ENCODE measurements at places on chromosomes 2 and 18. TPM values are rescaled to one million over a fixed set of nuclear protein-coding genes. Genes with fewer than 3 reads are reported as not detected.
A peak's percentile ranks its signal among the peaks of the same experiment; 100 is the strongest.

DNA sequence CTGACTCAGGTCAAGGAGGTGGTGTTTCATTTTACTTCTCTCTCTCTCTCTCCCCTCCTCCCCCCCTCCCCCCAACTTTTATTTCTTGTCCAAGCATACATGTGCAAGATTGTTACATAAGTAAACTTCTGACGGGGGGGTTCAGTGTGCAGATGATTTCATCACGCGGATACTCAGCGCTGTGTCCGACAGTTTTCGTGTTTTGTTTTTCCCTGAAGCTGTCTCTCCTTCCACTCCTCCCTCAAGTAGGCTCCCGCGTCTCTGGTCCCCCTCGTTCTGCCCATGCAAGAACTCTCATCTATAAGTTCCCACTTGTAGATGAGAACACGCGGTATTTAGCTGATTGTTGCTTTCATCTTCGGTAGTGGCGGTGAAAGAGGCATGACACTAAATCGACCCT, 111.0 kb upstream of the ANKRD30BL start:
- no peak for DNase-seq

GRCh38 chr2:158041400-158041799, 60.3 kb upstream of the UPP2 start:
- DNase-seq = no peak

VWC2L gene
- total RNA-seq = not detected

CTLA4 gene
- 166 TPM for total RNA-seq

- DNase-seq = no peak
These were observed 626 bp upstream of the VIT start for GRCh38 chr2:36695746-36696415.

ZNF385B gene
- not detected for total RNA-seq

SRD5A2 gene
- total RNA-seq = not detected

DNA sequence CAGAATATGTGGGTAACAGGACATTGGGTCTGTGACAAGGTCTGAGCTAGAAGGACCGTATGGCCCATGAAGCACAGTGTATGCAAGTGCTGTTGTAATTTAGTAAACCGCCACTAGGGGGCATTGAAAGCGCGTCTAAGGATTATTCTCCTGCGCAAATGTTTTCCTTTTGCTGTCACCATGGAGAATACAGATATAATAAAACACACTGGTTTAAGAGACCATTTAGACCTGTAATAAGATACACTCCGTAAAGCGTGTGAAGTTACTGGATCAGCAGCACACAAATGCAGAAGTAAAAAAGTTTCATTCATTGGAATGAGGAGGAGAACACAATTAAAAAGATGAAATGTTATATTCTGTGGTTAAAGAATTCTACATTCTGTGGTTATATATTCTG, 272.4 kb downstream of the AGAP1 start:
- DNase-seq = peak; percentile 21

DNA sequence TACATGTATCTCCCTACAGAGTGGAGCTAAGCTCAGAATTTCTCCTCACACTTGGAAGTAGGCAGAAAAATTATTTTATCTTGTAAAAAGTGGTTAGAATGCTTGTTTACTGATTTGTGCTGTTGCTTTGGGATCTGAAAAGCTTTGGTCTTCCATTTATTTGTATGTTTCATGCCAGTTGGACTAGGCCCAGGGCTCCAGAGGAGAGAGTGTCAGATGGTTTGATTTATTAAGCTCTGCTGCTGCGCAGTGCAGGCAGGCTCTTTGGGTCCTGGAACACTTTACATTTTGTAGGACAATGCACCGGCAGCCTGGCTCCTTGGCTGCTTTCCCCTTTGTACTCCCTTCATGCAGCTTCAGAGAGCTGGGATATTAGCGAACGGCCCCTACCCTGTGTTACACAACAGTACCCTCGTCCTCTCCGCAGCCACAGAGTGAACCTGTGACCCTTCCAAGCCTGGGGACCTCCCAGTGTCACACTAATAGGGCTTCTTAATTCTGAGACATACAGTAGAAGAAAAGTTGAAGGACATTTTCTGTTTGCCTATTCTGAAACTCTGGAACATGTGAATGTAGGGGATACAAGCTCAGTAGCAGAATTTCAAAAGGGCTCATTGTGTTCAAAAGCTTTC, 56.7 kb upstream of the EML6 start:
- no peak for DNase-seq

DNA sequence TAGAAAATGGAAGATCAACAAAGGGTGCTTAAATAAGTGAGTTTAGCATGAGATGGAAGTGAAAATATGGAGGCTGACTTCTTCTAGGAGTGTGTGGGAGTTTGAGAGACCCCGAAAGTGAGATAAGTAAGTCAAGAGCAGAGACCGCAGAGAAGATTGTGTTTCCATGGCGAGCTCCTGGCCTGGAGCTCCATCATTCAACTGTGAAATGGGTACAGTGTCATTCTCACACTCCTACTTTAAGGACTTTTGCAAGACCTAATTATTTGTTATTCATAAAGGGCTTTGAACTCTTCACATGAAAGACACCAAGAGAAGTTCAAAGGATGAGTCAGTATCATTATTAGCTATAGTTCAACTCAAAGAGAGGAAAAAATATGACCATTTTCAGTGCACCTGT, 134.2 kb upstream of the PIK3C3 start:
- no peak for DNase-seq

CPSF3 gene
- 73.2 TPM for total RNA-seq

DNA sequence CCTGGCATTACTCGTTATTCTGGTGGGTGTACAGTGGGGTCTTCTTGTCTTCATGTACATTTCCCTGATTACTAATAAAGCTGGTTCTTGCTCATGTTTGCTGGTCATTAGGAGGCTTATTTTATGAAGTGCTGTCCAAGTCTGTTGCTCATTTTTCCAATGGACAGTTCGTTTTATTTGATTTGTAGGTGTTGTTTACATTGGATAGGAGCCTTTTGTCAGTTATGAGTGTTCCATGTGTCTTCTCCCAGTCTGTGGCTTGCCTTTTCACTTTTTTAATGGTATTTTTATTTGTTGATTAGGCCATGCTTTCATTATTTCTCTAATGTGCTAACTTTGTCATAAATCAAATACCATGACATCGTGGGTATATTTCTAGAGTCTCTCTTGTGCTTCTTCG, 51.9 kb downstream of the CEP192 start:
- no peak for DNase-seq

DNA sequence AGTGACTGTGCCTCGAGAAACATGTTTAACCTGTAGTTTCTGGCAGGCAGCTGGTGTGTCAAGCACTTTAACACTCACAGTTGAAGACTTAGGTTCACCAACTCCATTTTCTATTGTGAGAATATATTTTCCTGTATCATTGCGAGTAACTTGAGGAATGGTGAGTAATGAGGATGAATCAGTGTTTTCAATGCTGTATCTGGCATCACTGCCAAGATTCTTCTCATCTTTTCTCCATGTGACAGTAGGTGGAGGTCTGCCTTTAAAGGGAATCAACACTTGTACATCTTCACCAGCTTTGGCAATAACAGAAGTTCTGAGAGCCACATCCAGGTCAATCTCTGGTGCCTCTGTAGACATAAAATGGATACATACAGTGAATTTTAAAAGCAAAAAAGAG, 72.8 kb downstream of the PLEKHA3 start:
- DNase-seq = no peak

DNA sequence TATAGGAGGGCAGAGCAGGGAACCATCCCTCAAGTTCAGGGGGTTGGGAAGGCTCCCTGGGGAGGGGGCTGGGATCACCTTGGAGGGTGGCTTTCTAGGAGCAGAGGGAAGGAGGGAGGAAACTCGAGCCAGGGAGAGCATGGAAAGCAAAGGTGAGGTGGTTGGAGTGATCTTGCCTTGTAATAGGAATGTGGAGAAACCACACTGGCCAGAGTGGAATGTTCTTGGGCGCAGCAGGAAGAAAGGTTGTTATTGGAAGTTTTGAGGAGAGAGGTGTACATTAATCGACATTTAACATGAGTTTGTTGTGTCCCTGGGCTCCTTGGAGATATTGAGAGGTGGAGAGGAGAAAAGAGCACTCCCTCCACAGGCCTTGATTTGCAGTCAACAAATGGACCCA, 272.2 kb downstream of the PRKCE start:
- no peak for DNase-seq

KLHL41 gene
- not detected for total RNA-seq

GRCh38 chr2:85997017-85997970, 108.4 kb downstream of the POLR1A start:
- no peak for DNase-seq

SIX3 gene
- total RNA-seq = 0.25 TPM

G6PC2 gene
- total RNA-seq = not detected

GRCh38 chr2:25664183-25664964, 9.0 kb downstream of the DTNB start:
- DNase-seq = no peak

- DNase-seq = peak; percentile 25
These were observed 605 bp downstream of the REV1 start for GRCh38 chr2:99489063-99489760.

TMEFF2 gene
- not detected for total RNA-seq

VSNL1 gene
- total RNA-seq = not detected

DNA sequence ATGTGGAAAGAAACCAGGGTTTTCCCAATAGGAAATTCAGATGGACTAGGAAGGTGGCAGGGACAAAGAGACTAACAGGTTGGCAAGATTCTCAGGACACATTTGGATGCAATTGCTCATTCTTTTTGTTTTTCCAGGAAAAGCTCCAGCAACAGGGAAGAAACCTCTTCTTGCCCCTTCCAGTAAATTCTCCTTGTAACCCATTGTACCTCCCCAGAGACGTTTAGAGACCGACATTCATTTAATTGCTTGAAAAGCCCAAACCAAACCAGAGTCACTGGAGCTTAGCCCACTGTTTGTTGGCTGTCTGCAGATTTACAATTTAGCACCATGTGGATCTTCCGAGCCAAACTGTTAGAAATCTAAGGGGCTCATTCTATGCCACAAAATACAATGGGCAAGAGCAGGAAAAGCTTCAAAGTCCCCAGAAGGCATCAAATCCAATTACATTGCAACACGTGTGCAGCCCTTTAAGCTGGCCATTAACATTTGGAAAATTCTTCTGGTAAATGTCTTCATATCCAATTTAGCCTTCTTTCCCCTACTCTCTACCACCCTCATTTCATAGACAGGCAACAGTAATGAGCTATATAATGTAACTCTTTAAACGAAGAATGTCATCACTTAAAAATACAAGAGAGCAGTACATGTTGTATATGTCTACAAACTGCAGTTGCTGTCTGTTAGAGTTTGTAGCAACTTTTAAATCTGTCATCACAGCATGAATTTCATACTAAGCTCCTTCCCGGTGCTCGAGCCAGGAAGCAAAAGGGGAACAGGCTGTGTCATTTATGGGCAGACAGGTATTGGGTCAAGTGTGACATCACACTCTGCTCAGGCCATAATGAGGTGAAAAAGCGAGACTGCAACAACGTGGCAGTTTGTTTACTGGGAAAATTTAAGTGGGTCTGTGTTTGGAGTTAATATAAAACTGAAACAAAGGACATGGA, 235.6 kb upstream of the HNRNPA3 start:
- no peak for DNase-seq

SPATA3 gene
- total RNA-seq = not detected

- DNase-seq = no peak
These were observed 580 bp upstream of the NDUFV2 start for GRCh38 chr18:9101730-9102507.

- no peak for DNase-seq
These were observed 7.3 kb downstream of the IL1A start for GRCh38 chr2:112777036-112777435.

DNA sequence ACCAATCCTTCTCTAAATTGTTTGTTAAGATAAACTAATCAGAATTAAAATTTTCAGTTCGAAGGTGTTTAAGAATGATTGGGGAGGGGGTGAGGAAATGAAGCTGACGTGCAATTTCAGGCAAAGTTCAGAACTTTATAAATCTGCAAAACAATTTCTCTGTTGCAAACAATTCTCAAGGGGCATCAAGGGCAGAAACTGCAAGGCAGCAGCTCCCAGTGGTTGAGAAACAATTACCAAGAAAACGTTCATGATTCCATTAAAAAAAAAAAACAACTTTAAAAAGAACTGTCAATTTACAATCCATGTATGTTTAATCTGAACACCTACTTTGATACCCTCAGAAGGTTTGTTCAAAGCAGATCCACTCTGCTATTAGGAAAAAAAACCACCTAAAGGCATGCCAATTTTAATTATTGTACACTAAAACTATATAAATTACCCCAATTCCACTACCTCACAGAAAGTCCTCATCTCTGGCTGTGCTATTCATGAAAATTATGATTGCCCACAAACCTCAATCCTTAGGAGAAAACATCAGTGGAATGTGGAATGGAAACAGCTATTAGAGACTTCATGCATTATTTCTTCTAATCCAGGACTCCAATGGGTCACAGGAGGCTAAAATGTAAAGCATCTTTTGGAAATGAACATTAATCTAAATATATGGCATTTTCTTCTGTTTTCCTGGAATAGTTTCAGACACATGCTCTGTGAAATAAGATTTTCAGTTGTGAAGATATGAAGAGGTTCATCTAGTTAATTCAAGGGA, 119.9 kb upstream of the ACVR1C start:
- no peak for DNase-seq

DNA sequence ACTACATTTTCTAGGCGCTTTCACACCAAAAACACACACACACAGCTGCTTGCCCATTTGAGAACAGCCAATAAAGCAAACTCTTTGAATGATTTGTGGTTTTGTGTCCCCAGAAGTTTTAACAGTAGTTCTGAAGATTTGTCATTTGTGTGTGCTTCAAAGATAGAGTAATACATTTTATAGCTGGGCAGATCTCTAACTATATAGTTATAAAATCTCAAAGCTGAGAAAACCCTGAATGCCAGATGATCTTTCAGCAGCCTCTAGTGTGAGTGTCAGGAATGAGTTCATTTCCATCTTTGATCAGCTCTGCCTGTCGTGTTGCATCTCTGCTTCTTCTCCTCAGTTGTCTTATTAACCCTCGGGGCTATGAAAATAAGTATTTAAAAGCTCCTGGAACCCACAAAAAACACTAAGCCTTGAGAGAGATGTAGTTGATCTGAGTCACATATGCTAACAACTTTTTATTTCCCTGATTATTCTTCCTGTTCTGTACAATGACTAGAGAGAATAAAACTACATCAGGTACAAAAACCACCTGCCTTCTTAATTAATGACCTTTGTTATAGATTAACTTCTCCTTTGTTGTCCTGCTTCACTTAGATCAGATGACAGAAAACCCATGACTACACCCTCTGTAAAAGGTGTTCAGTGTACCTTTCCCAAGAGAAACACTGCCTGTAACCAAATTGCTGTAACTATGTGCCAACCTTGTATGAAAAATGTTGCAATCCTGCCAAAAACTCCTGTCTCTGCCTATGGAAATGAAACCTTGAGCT, 30.0 kb upstream of the SLC3A1 start:
- DNase-seq = no peak

Data from activated T-helper 2 cell treated with anti-CD3 and anti-CD28 coated beads, Interferon-gamma antibody, Interleukin-2, Interleukin-4, amounts not matched to agents 10 μg/mL and 5 μg/mL and 100 μg/mL, durations not matched to agents 14 hours and 24 hours and 36 hours (primary cell).